ENCODE measurements at places on chromosomes 2 and 18.

GRCh38 chr18:74597034-74597661 lies 522 bp upstream of the ZNF407 start:
- DNase-seq, result no peak

DNA sequence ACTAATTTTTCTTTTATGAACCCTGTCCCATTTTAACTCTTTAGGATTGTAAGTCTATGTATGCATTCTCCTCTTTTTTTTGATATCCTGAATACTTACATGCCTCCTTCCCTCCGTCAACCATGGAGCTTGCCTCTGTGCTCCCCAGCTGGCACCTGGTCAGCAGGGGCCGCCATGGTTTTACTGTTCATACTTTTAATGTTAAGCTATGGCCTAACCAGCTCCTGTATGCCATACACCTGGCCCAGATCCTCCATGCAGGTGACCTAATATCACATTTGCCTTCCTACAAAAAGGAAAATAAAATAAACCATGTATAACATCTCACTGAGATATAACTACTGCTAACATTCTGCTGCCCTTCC lies 283.1 kb upstream of the TRIB2 start:
- no peak for DNase-seq

- DNase-seq, result no peak
Measured at GRCh38 chr2:148658807-148659722, 14.5 kb downstream of the EPC2 start.

GRCh38 chr2:197453914-197454398 lies 604 bp downstream of the COQ10B start:
- DNase-seq, result no peak

DNA sequence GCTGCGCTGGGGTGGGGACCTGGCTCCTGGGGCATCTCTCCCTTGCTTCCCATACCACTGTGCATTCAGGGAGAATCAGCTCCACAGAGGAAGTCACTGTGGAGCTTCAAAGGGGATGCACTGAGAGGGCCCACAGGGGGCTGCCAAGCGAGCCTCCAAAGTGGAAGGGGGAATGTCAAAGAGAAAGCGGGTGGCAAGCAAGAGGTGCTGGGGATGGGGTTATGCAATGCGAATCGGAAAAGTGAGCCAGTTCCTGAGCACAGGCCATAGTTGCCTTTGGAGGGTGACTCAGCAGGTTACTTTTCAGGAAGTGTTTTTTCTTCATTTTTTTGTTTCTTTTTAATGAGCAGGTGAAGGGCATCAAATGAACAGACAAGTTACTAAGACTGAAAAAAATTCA lies 17.6 kb downstream of the PMAIP1 start:
- no peak for DNase-seq

- no peak for DNase-seq
Measured at GRCh38 chr18:1585881-1586488, 681.3 kb downstream of the ADCYAP1 start.

GRCh38 chr18:21575656-21576055 lies 24.8 kb downstream of the ESCO1 start:
- DNase-seq, result no peak

DNA sequence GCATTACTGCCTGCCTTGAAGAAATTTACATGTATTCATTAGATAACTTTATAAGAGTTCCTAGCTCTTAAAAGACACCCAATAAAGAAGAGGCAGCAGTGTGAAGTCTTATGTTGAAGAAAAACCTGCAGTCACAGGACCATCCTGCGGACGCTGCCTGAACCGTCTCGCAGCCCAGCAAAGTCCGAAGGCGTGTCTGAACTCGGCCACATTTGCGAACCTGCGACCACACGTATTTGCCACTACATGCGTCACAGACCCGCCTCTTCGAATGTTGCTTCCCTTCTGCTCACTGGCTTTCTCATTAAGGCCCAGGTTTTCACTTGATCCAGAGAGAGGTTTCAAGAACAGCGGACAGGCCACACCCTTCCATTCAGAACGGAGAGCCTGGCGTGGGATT lies 41.2 kb downstream of the CNGA3 start:
- DNase-seq, result no peak

- no peak for DNase-seq
Measured at GRCh38 chr2:196592911-196593881, 46.3 kb upstream of the CCDC150 start.

DNA sequence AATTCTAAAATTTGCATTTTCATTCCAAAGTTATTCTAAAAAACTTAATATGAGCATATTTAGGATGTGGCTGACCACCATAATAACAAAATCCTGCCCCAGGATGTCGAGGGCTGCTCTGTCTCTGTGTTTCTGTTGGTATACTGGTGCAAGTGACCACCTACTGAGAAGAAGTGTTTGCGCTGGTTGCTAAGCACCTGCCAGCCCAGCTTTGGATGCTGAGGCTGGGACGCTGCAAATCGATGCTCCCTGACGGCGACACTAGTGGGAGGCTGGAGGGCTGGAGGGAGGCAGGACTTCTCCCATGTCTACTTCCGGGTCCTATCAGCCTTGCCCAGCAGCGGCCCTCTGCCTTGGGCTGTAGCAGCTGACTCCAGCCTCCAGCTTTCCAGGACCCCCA lies 45.0 kb downstream of the LAMA1 start:
- DNase-seq, result no peak

- DNase-seq, result no peak
Measured at GRCh38 chr2:101515477-101515876, 40.6 kb upstream of the RFX8 start.

DNA sequence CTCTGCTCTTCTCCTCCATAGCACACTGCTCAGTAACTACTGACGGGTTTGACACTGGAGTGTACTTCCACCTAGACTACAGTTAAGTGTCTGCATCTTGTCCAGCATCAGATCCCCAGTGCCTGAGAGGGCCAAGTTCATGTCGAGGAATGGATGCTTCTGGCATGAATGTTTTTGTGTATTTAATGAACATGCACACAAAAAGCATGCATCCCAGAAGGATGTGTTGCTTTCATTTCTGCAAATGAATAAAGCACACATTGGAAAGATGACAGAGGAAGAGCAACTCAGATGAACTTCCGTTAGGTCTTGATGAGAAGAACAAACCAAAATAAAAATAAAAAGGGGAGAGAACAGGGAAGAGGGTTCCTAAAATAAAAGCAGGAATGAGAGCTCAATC lies 27.9 kb downstream of the C2orf49 start:
- DNase-seq, result no peak

GRCh38 chr18:39838831-39839230 lies 2116.2 kb upstream of the PIK3C3 start:
- DNase-seq, result no peak

GRCh38 chr2:205011031-205011430 lies 465.8 kb downstream of the PARD3B start:
- no peak for DNase-seq

- DNase-seq, result no peak
Measured at GRCh38 chr2:79799729-79800128, 286.9 kb downstream of the CTNNA2 start.

- DNase-seq, result no peak
Measured at GRCh38 chr2:16064745-16065144, 124.4 kb downstream of the MYCN start.

- DNase-seq, result no peak
Measured at GRCh38 chr2:101325425-101325824, 16.9 kb upstream of the RNF149 start.

DNA sequence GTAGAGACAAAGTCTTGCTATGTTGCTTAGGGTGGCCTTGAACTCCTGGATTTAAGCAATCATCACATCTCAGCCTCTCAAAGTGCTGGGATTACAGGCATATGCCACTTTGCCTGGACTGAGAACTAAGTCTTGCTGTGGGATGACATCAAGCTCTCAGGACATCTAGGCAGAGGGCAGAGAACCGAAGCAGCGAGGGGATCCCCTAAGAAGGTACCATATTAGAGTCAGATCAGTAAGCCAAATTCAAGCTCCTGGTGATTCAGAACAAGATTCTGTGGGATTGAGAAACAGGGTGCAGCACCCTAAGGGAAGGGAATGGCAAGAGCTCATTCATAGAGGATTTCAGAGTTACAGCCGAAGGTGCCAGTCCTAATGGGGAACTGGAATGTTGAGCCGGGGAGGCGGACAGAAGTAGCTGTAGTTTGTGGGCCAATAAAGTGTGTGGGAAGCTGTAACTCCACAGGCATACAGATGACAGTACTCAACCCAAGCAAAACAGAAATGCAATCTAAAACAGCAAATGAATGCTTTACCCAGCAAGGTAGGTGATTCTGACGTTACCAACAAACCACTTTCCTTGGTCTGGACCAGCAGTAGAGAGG lies 30.9 kb downstream of the EPHA4 start:
- no peak for DNase-seq

DNA sequence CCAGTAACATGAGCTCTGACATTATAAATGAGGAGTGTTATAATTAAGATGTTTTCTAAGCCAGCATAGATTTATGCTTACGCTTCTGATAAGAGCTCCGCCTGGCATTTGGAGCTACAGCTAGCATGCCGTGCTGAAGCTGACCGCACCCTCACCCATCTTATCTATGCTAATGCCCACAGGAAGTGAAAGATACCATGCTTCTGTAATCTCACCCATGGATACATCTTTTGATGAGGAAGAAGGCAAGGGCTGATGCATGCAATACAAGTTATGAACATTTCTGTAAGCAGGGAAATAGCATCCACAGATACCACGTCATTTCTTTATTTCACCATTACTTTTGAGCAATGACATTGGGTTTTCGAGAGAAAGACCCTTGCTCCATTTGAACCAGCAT lies 82.3 kb downstream of the ARL4C start:
- DNase-seq, result no peak

- no peak for DNase-seq
Measured at GRCh38 chr18:58892488-58892887, 27.8 kb downstream of the ZNF532 start.

GRCh38 chr2:27071990-27072830 lies 756 bp upstream of the OST4 start:
- no peak for DNase-seq

DNA sequence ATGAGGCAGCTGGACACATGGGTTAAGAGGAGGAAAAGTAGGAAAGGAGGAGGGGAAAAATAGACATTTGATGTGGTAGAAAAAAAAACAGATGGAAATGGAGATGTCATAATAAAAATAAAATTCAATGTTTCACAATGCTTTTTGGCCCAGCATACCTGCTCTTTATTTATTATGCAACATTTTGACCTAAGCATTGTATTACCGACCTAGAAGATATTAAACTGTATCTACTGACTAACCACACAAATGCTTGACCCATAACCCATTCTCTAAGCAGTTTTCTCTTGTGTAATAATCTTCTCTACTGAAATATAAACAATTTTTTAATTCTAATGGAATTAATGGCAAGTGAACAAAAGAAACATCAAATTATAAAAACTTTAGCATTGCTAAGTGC lies 362.3 kb downstream of the FBXO15 start:
- DNase-seq, result no peak

- no peak for DNase-seq
Measured at GRCh38 chr2:26847655-26848335, at the start of gene DPYSL5. Gene DPYSL5, plus strand, starts transcription at chr2:26848132. Its CDS starts 50,368 bp downstream, at chr2:26898500.

DNA sequence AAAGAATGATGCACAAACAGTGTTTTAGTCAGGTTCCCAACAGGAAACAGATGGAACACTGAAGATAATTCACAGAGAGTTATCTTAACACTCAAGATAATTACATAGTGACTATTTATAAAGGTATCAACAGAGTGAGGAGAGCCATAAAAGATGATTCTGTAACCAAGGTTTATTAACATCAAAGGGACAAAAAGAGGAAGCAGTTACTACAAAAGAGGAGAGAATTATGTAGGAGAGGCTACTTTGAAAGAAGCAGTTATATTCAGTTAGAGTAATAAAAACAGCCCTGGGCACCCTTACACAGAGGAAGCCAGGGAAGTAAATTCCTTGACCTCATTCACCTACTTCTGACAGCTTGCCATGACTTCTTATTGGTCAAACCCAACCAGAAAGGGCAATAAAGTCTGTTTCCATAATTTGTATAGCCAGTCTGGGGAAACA lies 326.5 kb upstream of the SLC39A10 start:
- no peak for DNase-seq

DNA sequence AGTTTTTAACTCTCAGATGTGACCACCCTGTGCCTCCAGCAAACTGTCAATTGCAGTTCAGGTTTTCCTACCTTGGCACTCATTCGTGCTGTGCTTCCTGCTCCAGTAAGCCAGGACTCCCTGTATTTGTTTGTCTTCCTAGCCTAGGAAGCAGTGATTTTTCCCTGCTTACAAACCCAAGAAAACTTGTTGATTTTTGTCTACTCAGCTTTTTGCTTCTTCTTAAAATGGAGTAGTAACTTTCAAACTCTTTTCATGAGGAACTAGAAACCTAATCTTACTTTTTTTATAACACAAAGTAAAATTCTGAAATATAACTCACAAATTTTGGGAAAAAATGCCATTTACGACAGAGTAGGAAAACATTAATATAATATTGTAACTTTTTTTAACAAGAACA lies 150.6 kb upstream of the TMEFF2 start:
- DNase-seq, result no peak

GRCh38 chr2:188746727-188747126 lies 227.4 kb upstream of the COL3A1 start:
- DNase-seq, result no peak

DNA sequence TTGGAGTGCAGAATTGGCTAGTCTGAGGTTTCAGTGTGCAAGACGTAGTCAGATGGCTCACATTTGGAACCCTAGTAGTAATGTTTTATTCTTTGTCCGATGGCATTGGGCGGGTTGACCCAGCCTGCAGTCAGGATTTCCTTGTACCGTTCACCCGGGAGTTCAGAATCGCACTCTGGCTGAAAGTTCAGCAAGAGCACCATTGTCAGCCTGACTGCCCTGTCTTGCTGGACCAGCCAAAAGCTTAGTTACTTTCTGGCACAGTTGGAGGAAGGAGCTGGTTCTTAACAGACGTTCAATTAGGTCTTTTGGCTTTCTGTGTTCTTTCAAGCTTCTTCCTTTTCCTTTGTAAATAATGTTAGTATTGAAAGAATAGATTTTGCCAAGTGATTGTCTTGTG lies 18.6 kb downstream of the RMC1 start:
- no peak for DNase-seq

GRCh38 chr2:225399504-225399903 lies at the start of gene NYAP2:
Gene NYAP2, plus strand, starts transcription at chr2:225399710. Its CDS starts 9,171 bp downstream, at chr2:225408881.
- DNase-seq, result no peak

DNA sequence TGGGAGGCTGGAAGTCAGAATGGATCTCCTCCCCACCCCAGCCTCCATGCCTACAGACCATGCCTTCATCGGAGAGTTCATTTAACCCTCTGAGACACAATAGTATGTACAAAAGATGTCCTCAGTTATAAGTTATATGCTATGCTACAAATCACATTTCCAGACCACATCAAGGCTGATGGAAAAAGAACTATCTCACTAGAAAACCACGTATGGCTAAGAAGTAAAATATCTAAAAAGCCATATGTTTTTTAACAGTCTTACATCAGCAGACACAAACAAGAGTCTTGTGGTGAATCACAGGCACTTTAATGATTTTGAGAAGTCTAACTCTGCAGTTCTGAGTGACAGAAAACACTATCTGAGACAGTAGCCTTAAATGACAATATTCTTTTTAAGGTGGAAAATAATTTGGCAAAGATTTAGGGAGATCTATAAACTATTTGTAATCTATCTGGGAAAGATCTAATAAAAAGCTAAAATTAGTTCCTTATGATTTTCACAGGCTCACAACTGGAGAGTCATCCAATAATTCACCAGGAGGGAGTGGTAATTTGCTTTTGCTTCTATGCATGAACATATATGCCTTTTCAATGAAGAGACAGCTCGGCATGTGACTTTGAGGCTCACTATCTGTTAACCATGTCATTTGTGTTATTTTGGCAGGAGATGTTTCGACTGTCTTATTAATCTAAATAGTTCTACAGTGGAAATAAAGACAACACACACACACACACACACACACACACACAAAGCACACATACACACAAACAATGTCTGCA lies 197.5 kb downstream of the IRS1 start:
- no peak for DNase-seq

- no peak for DNase-seq
Measured at GRCh38 chr2:68768951-68769350, 34.3 kb downstream of the ARHGAP25 start.
